ENCODE measurements at places on chromosomes 7 and 10.

GRCh38 chr7:24713039-24713793 lies 44.0 kb downstream of the GSDME start:
- DNase-seq = no peak

GRCh38 chr7:38244516-38244915 lies 28.9 kb downstream of the TARP start:
- DNase-seq = no peak

DNA sequence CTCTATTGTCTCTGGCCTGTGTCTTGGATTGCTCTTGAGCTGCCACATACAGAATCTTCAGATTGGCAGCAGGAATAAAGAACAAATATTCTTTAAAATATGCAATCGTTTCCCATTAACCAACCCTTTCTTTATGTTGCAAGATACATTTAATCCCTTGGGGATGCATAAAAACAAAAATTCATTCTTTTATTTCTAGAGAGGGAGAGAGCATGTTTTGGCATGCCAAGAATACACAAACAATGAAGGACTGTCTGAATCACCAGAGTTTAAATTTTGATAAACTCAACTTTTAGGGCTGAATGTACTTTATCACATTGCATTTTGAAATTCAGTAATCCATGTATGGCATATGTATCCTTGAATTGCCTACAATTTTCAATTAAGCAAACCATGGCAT lies 154.3 kb upstream of the SEMA3D start:
- DNase-seq = no peak

GRCh38 chr7:71775648-71776047 lies 636.5 kb downstream of the CALN1 start:
- no peak for DNase-seq

DNA sequence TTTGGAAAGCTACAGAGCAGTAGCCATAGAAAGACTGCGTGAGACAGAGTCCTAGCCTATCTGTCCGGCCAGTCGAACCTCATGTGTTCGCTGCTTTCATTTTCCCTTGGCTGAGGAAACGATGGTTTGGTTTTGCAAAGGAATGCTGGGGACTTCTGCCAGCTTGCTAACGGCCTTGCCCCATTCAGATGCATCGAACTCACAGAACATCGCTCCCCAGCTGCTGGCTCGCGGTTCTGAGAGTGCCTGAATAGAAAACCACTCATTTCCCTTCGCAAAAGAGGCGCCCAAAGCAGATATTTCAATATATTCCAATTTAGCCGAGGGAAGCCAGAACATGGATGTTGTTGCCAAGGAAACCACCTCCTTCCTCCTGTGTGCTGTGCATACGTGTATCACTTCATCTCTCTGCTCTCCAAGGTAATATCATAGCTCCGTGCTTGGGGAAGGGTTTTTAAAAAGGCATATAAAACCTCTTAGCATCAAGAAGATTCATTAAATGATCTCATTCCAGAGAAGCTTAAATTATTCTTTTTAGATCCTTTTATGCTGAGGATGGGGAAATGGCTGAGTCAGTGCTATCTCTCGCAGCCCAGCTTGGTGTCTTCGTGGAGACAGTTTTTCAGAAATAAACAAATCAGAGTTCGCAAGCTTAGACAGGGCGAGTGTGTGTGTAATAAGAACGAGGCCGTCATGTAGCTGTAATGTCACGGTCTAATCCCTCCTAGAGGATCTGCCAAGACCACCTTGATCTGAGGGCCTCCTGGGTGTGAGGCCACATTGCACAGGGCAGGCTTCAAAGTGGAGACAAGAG lies 215.2 kb downstream of the RPS24 start:
- DNase-seq = no peak

DNA sequence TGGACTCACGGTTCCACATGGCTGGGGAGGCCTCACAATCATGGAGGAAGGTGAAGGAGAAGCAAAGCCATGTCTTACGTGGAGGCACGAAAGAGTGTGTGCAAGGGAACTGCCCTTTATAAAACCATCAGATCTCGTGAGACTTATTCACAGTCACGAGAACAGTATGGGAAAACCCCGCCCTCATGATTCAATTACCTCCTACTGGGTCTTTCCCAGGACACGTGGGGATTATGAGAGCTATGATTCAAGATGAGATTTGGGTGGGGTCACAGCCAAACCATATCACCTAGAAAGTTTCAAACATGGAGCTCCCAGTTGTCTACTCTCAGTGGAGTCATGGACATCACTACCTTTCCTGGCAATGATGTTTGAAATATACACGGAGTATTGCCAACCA lies 49.6 kb downstream of the CYCS start:
- DNase-seq = no peak

- DNase-seq = no peak
These were observed 24.7 kb upstream of the ADCYAP1R1 start for GRCh38 chr7:31027161-31027965.

GRCh38 chr7:2471396-2471795 lies 4.8 kb downstream of the GRIFIN start:
- DNase-seq = no peak

DNA sequence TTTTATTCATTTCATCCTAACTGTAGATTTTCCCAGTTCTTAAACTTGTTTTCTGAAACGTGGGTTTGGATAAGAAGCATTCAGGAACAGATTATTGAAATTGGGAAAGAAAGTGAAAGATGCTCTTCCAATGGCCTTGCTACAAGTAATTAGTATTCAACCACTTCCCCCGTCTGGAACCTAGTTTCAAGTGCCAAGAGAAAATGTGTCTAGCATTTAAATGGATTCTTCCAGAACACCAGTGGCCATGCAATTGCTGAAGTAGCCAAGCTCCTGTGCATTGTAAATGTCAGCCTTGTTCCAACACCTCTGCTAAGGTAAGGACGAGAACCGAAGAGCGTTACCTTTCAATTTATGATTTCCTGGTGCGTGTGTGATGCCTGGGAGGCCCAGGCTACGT lies 68.2 kb downstream of the PFKFB3 start:
- DNase-seq = no peak

- DNase-seq = no peak
These were observed 147.0 kb downstream of the TCF7L2 start for GRCh38 chr10:113097036-113097435.

GRCh38 chr7:17966706-17967105 lies 26.4 kb upstream of the SNX13 start:
- DNase-seq = no peak

- DNase-seq = no peak
These were observed 170.9 kb upstream of the AOAH start for GRCh38 chr7:36895192-36895591.

GRCh38 chr7:114141415-114141814 lies 222.6 kb upstream of the PPP1R3A start:
- no peak for DNase-seq

DNA sequence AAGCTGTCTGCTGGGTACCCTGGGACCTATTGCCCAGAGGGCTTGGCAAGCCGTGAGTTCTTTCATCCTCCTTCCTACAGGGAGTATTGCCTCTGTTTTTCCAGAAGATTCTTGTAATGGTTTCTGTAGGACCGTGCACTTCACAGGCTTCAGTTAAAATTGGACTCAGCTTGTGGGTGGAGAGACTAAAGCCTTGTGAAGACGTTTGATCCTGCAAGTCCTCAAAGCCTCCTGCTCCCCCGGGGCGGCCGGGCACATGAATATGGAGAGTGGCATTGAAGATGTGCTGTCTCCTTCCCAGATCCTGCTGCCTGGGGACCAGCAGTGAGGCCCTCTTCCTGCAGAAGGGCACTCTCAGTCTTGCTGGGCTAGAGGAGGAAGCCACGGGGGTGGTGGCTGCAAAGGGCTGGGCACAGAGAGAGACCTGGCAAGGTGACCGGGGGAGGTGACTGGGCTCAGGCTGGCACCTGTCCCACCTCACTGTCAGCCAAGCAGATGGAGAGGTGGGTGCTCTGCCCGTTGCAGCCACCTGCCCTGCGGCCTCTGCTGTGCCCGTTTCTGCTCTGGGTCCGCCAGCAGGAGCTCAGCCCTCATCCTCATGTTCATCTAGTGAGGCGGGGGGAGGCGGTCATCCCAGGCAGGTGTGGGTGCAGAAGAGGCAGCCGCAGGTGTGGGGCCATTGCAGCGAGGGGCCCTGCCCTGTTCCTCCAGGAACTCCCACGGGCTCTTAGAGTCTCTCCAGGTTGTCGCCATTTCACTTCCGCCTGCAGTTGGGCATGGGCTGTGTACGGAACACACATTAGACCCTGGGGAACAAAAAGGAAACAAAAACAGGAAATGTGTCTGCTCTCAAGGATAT lies 55.7 kb downstream of the TMEM209 start:
- no peak for DNase-seq

DNA sequence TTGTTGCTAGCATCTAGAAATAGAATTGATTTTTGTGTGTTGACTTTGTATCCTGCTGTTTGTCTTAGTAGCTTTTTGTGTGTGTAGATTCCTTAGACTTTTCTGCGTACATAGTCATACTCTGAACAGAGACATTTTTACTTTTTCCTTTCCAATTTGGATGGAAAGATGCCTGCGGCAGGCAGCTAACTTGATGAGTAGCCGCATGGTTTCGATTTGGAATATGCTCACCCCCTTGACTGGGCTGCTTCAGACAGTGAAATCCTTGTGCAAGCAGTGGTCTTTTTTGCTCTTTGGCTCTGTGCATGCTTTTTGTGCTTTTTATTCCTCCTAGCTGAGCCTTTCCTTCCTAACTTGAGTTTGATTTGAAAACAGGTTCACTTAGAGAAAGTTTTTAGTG lies 71.8 kb downstream of the HHEX start:
- DNase-seq = no peak

DNA sequence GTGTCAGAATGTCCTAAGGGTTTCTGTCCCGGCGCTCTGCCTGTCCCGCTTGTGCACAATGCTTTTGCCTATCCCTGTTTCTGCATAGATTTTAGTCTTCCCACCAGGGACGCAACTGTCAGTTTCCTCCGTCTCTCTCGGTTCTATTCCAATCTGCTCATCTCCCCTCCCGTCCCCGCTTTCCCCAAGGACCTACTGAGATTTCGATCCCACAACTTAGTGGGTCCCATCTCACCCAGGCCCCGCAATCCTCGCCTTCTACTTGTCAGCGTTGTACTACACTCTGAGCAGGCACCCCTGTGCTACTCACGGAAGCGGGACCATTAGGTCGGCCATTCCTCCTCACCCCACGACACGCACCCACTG lies 519 bp upstream of the ZNF655 start:
- DNase-seq = no peak

Measured in effector memory CD4-positive, alpha-beta T cell (primary cell).